ENCODE measurements at places on chromosomes 13 and 19. TPM values are rescaled to one million over a fixed set of nuclear protein-coding genes. Genes with fewer than 3 reads are reported as not detected.

Gene CFAP97D2
- polyA plus RNA-seq = not detected

Gene ZNF253
- polyA plus RNA-seq = 1.7 TPM

DNA sequence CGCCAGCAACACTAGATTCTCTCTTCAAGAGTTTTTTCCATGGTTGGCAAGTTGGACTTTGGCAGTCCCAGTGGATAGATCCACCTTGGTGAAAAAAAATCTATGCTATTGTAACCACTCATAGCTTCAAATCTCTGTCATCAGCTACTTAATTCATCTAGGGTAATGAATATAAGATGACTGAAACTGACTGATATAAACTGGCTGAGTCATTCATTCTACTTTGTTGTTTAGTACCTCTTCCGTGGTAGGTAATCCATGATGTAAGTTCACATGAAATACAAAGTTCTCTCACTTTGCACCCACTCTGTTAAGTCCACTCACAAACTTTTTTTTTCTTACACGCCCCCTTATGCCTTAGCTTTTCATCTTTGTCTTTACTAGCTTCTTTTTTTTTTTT lies 1381.5 kb downstream of the SLITRK5 start:
- H3K27me3 ChIP-seq = no peaks in the 10 kb centered on the region
- H3K36me3 ChIP-seq = no peaks in the 10 kb centered on the region
- H3K4me1 ChIP-seq = no peaks in the 10 kb centered on the region
- H3K27ac ChIP-seq = no peak overlapping the region

DNA sequence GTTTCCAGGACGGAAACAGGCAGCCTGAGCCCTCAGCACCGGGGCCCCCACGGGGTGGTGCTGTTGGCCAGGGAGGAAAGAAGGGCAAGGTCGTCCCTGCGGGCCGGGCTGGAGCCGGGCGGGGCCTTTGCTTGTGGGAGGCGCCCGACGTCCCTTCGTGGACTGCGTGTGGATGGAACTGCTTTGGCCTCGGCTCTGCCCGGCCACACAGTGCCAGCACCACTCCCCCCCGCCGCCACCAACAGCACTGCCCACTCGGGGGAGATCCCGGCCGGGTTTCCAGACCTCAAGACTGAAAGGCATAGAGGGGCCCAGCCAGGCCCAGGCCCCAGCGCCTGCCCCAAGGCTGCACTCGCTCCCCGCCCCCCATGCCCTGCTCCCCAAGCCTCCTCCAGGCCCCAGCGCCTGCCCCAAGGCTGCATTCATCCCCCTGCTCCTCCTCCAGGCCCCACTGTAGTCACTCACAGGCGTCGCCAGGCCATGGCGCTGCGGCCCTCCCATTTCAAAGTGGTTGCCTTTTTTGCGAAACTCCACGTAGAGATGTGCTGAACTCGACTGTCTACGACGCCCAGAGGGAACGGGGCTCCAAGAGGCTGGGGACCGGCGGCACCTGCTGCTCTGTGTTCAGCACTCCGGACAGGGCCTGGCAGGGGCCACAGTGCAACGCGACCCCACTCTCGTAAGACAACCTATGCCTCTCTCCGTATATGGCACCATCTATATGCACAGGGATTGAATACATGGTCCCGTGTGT lies 22.5 kb downstream of the C13orf46 start:
- H3K36me3 ChIP-seq = no peaks in the 10 kb centered on the region
- peaks cover 1% of the 10 kb centered on the region for H3K4me1 ChIP-seq
- no peak overlapping the region for H3K4me3 ChIP-seq

GRCh38 chr13:114157869-114158495 lies 21.1 kb upstream of the CFAP97D2 start:
- H3K4me1 ChIP-seq = peaks cover 3% of the 10 kb centered on the region
- H3K27ac ChIP-seq = no peak overlapping the region
- H3K27me3 ChIP-seq = no peaks in the 10 kb centered on the region

DNA sequence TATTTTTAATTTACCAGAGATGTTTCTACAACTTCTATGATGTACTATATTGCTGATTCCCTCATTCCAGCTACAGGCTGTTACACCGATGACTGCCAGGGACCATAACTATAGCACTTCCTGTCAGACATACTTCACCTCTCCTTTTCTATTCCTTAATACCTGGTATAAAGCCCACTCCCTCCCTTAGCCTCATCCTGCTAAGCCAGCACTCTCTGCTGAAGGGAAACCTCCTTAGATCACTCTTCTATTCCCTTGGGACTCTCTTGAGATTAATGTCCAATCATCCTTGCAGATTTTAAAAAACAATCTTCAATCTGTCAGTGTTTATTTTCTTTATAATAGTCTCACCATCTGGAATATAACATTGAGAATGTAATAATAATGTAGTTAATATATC lies 127.9 kb downstream of the DIAPH3 start:
- H3K27me3 ChIP-seq = no peaks in the 10 kb centered on the region
- no peaks in the 10 kb centered on the region for H3K4me1 ChIP-seq
- H3K4me3 ChIP-seq = no peak overlapping the region
- no peaks in the 10 kb centered on the region for H3K36me3 ChIP-seq

DNA sequence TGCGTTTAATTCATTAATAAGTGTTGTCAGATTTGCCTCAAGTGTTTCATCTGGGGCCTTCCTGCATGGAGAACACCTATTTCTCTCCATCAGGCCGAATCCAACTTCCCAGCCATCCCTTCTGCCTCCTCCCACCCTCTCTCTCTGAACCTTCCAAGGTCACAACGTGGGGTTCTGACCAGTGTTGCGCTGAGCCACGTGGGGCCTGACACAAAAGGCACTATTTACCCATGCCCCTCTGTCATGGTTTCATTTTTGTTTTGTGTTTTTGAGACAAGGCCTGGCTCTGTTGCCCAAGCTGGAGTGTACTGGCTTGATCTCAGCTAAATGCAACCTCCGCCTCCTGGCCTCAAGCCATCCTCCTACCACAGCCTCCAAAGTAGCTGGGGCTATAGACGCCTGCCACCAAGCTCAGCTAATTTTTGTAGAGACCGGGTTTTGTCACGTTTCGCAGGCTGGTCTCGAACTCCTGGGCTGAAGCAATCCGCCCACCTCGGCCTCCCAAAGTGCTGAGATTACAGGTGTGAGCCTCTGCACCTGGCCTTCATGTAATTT lies 8.6 kb upstream of the IRGC start:
- no peak for DNase-seq
- H3K4me1 ChIP-seq = no peaks in the 10 kb centered on the region
- no peak overlapping the region for H3K27ac ChIP-seq
- no peaks in the 10 kb centered on the region for H3K36me3 ChIP-seq
- H3K4me3 ChIP-seq = no peak overlapping the region

GRCh38 chr13:94254737-94255136 lies 224.7 kb downstream of the DCT start:
- H3K36me3 ChIP-seq = no peaks in the 10 kb centered on the region
- no peak overlapping the region for H3K27ac ChIP-seq
- no peaks in the 10 kb centered on the region for H3K27me3 ChIP-seq
- no peaks in the 10 kb centered on the region for H3K4me1 ChIP-seq

Gene ABCA7
- 4.4 TPM for polyA plus RNA-seq

GRCh38 chr19:39735688-39736087 lies 2.1 kb downstream of the CLC start:
- H3K36me3 ChIP-seq = no peaks in the 10 kb centered on the region
- H3K27ac ChIP-seq = no peak overlapping the region
- no peaks in the 10 kb centered on the region for H3K27me3 ChIP-seq

DNA sequence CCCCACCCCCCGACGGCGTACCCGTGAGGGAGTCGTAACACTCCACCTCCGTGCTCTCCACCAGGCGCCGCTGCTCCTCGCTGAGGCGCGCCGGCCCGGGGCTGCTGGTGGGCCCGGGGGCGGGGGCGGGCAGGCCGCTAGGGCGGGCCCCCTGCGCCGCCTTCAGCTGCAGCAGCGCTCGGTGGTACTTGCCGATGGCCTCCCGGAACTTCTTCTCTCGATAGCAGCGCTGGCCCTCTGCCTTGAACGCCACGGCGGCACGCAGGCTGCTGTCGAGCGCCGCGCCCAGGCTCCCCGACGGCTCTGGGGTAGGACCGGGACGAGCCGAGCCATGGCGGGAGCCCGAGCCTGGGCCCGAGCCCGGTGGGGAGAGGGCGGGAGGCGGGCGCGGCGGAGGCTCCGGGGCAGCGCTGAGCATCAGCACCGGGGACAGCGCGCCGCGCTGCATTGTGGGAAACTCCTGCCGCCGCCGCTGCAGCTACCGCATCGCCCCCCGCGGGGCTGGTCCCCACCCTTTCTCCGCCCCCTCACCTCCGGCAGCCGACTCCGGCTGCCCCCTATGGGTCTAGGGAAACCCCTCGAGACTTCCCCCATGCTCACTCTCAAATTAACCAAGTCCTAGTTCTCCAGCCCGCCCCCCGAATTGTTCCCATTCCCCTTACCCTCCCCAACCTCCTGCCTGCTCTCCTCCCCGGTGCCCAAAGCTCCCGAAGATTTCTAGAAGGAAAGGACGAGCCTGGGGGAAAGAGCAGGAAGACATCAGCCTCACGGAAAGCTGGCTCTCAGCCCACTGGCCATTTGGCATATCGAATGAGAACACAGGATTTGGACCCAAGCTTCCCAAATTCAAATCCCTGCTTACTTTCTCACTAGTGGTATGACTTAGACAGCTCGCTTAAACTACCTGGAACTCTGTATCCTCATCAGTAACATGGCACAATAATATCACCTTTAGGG lies at the start of gene TTC9B:
Gene TTC9B, minus strand, starts transcription at position 451 of the 957 bp plus-strand sequence. Its CDS starts 3 bp downstream, at position 448.
- H3K4me1 ChIP-seq = peaks cover 7% of the 10 kb centered on the region
- no peaks in the 10 kb centered on the region for H3K36me3 ChIP-seq
- no peak within 1 kb of the TSS for H3K27ac ChIP-seq

Gene PDX1
- 0.10 TPM for polyA plus RNA-seq

DNA sequence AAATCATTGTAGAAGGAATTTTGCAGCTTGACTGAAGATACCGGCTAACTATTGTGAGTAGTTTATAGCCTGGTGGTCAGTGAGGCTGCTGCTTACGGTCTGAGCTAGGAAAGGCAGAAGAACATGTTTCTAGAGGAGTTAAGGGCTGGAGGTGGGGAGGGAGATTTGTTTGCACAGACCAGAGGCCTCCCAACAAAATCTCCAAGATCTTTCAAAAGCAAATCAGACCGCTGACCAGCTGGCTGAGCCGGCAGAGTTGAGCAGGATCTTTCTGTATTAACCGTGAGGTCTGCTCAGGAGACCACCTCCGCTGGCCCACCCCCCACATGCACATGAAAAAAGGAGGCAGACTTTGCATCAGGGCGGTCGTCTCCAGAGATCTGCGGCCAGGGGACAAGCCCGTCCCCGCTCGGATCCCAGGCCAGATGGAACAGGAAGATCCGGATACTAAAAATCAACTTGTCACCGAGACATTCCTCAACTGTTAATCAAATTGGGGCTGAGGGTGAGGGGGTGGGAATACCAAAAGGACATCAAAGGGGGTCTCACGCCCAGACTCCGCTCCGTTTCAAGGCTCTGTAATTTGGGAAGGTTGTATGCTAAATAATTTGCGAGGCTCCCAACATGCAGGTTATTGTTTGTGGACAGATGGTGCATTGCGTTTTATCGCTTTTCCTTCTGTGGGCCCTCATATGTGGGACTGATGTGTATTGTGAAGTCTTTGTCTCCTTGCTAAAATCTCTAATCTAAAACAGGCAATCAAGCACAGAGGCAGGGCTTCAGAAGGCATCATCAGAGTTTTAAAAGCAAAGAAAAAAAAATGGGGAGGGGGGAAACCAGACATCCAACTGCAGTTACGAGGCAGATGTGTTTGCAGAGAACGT lies 319.0 kb downstream of the ZNF536 start:
- H3K36me3 ChIP-seq = no peaks in the 10 kb centered on the region
- no peak overlapping the region for H3K27ac ChIP-seq
- no peak overlapping the region for H3K4me3 ChIP-seq
- peaks cover 6% of the 10 kb centered on the region for H3K27me3 ChIP-seq

Gene ZNF296
- polyA plus RNA-seq = not detected

GRCh38 chr19:34178274-34178610 lies 5.9 kb downstream of the LSM14A start:
- no peak for DNase-seq
- H3K4me1 ChIP-seq = peaks cover 14% of the 10 kb centered on the region
- H3K27me3 ChIP-seq = no peaks in the 10 kb centered on the region
- no peak overlapping the region for H3K4me3 ChIP-seq
- peaks cover 2% of the 10 kb centered on the region for H3K36me3 ChIP-seq

Gene TMEM221
- 0.06 TPM for polyA plus RNA-seq

DNA sequence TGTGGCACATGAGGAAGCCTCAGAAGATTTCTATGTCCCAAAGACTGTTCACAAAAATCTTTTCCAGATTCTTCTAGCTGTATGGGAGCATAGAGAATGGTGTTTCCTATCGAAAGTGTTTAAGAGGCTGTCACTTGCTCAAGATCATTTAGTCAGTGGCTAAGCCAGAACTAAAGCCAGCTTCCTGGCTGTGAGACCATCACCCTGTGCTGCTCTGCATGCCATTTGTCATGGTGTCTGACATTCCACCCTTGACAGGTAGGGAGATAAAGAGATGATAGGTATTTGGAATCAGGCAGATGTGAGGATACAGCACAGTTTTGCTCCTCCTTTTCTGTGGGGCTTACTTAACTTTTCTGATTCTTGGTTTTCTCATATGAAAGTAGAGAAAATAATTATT lies 177.3 kb downstream of the DNAJC15 start:
- no peaks in the 10 kb centered on the region for H3K27me3 ChIP-seq
- no peak overlapping the region for H3K27ac ChIP-seq
- no peak overlapping the region for H3K4me3 ChIP-seq
- no peak for DNase-seq
- no peaks in the 10 kb centered on the region for H3K4me1 ChIP-seq

GRCh38 chr13:44385847-44386246 lies 12.2 kb downstream of the SERP2 start:
- H3K27me3 ChIP-seq = no peaks in the 10 kb centered on the region
- no peak overlapping the region for H3K4me3 ChIP-seq
- peak overlapping the region; percentile 86 for H3K27ac ChIP-seq
- DNase-seq = no peak

Gene MYO1F
- polyA plus RNA-seq = 6.1 TPM

GRCh38 chr13:29131881-29132668 lies 311.9 kb downstream of the MTUS2 start:
- no peak overlapping the region for H3K4me3 ChIP-seq
- no peak for DNase-seq
- no peaks in the 10 kb centered on the region for H3K36me3 ChIP-seq
- H3K27me3 ChIP-seq = no peaks in the 10 kb centered on the region

Gene ACTMAP
- 7.7 TPM for polyA plus RNA-seq

DNA sequence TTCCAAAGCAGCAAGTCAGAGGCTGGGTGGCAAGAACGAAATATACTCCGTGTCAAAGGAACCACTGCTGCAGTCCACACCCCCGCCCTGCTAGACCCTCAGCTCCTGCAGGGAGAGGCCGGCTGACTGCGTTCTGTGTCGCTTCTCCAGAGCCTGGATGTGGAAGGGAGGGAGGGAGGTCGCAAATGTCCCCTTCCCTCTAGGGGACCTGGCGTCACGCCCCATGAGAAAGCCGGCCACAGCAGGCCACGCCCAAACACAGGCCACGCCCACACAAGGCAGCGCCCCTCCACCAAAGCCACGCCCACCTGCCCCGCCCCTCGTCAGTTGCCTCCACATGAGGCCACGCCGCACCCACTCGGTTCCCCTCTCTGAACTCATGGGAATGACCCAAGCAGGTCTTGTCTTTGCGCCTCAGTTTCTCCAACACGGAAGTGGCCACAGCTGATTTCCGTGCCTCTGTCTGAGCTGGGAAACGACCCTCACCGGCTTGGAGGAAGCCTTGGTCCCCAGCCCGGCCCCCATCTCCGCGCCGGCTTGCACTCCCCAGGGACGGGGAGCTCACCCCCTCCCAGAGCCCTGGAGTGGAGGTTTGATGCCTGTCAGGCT lies 38.4 kb upstream of the TCF3 start:
- DNase-seq = peak; percentile 85
- peaks cover 6% of the 10 kb centered on the region for H3K27me3 ChIP-seq
- H3K4me1 ChIP-seq = no peaks in the 10 kb centered on the region

Gene CACTIN
- polyA plus RNA-seq = 1.9 TPM

Gene BORCS8
- polyA plus RNA-seq = 13.5 TPM

GRCh38 chr19:42409477-42409876 lies 17.7 kb downstream of the LIPE start:
- H3K4me1 ChIP-seq = peaks cover 9% of the 10 kb centered on the region
- no peak overlapping the region for H3K27ac ChIP-seq
- no peak for DNase-seq
- H3K36me3 ChIP-seq = no peaks in the 10 kb centered on the region
- no peak overlapping the region for H3K4me3 ChIP-seq
- no peaks in the 10 kb centered on the region for H3K27me3 ChIP-seq

Data from liver (tissue), 10 donors.